ENCODE measurements at places on chromosomes 6 and 20.

DNA sequence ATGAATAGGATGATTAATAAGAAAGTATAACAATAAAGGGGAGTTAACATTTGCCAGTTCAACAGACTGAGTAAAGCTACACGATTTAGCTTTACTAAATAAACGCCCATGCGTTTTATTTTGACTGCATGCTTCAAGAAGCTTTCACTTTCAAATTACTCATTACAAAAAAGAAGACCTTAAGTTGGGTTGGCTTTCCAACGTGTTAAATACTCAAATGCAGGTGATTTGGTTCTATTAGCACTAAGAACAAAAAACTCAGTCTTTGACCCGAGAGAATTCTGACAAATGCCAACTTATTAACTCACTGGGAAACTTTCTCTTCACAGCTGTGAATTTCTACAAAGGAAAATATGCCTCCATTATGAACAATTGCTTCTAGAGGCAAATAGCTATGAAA, 24.8 kb downstream of the RNF146 start:
- DNase-seq, result no peak

- DNase-seq, result no peak
Observed at GRCh38 chr6:108616544-108616943, 55.8 kb downstream of the FOXO3 start.

GRCh38 chr20:34112600-34113101, 608 bp upstream of the EIF2S2 start:
- DNase-seq, result peak; percentile 29

DNA sequence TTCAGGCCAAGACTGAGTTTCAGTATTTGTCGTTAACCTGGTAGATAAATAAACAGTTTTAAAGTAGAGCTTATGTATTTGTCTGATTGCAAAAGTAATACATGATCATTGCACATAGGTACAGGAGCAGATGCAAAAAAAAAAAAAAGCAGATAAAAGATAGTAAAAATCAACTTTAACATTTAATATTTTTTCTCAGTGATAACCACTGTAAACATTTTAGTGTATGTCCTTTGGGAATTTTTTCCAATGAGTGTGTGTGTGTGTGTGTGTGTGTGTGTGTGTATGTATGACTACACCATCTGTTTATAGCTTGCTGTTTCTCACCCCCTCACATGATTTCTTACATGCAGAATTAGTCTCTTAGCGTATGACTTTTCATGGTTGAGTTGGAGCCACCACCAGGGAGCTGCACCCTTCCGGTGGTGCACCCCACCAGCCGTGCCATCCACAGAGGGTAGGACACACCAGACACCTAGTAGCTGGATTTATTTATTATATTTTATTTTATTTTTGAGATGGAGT, 26.3 kb downstream of the WRNIP1 start:
- DNase-seq, result no peak

- DNase-seq, result no peak
Observed at GRCh38 chr20:52905241-52905994, 66.7 kb upstream of the TSHZ2 start.
